IMR-90 (cell line): ENCODE measurements at places on chromosomes 6 and 20.

GRCh38 chr6:31821301-31822035 lies 6.1 kb upstream of the HSPA1B start:
- peaks cover 8% of the 10 kb centered on the region for H3K4me1 ChIP-seq
- DNase-seq, result peak; percentile 30
- peak overlapping the region; percentile 48 for H3K4me3 ChIP-seq
- H3K36me3 ChIP-seq, result no peaks in the 10 kb centered on the region
- H3K27me3 ChIP-seq, result no peaks in the 10 kb centered on the region
- H3K27ac ChIP-seq, result peak overlapping the region; percentile 84

DNA sequence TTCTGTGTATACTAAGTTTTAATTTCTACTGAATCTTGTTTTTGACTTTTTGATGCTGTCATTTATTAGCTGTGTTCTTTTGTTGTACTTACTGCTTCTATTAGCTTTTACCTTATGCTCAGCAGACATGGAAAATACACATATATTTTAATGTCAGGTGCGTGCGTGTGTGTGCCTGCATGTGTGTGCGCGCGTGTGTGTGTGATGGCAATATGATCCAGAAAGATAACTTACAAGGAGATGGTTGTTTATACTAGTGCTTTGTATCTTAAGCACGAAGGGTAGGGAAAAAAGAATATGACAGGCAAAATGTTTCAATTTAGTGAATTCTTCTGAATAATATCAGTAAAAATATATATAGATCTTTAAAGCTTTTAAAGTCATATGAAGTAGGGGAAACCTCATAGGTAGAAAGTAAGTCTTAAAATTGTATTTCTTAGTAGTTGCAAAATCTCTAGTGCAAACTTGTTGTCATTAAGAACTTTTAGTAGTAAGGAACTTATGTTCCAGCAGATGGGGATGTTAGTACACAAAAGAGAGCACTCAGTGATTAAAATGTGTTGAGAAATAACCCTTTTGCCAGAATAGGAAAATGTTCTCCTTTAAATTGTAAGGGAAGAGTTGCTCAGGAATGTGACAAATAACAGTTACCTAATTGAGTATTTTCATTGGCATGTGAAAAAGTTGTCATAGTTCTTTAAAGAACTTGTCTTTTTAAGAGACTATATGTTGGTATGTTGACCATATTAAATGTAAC lies 13.2 kb downstream of the QKI start:
- H3K4me3 ChIP-seq, result no peak overlapping the region
- peaks cover 18% of the 10 kb centered on the region for H3K4me1 ChIP-seq
- DNase-seq, result peak; percentile 82
- H3K36me3 ChIP-seq, result no peaks in the 10 kb centered on the region
- H3K27me3 ChIP-seq, result no peaks in the 10 kb centered on the region

DNA sequence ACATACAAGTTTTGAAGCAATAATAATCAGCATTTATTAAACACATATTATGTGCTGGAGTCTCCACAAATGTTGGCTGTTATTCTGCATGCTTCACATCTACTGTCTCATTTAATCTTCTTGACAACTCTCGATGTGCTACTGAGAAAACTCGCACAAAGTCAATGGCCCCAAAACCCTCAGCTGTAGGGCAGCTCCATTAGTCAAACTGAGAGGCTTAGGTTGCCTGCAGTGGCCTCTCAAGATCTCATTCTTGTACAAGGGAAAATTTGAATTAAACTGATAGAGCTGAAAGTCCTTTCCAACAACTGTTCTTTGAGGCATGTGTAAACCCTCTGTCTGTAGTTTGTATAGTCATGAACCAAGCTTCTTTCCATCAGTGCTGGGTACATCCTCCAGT lies 49.8 kb downstream of the MBOAT1 start:
- H3K27me3 ChIP-seq, result no peaks in the 10 kb centered on the region
- no peak overlapping the region for H3K4me3 ChIP-seq
- no peaks in the 10 kb centered on the region for H3K36me3 ChIP-seq
- peaks cover 1% of the 10 kb centered on the region for H3K4me1 ChIP-seq
- no peak overlapping the region for H3K27ac ChIP-seq

- H3K4me1 ChIP-seq, result peaks cover 5% of the 10 kb centered on the region; the same call in 1 of the 2 replicates
- H3K36me3 ChIP-seq, result no peaks in the 10 kb centered on the region
- no peak within 1 kb of the TSS for H3K27ac ChIP-seq
- H3K4me3 ChIP-seq, result peak within 1 kb of the TSS; percentile 59
Observed at GRCh38 chr20:32585011-32585585, at the start of gene NOL4L. NOL4L (minus strand) TSS chr20:32585333; CDS start chr20:32584890, 443 bp downstream.

DNA sequence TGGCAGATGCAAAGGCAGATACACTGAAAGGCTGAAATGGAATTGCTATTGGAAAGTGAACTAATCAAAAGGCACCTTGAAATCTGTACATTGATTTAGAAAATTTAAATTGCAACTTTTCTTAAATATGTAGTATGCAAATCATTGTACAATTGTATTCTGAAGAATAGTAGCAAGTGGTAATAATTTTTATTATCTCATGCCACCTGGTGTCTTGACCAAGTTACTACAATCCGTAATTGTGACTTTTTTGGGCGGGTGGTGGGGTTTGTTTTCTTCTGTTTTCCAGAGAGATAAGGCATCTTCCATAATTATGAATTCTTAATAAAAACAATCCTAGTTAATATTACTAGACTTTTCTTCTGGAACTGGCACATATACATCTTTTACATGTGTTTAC lies 12.5 kb upstream of the BCKDHB start:
- H3K27me3 ChIP-seq, result 0 out of 2 replicates have a peak, but pooled peaks cover under 1% of the 10 kb centered on the region
- no peak overlapping the region for H3K27ac ChIP-seq
- DNase-seq, result peak; percentile 21

GRCh38 chr20:421685-422250 lies 13.7 kb downstream of the RBCK1 start:
- DNase-seq, result no peak
- H3K36me3 ChIP-seq, result peaks cover 53% of the 10 kb centered on the region
- no peak overlapping the region for H3K4me3 ChIP-seq
- no peaks in the 10 kb centered on the region for H3K4me1 ChIP-seq
- H3K27me3 ChIP-seq, result no peaks in the 10 kb centered on the region
- no peak overlapping the region for H3K27ac ChIP-seq
